ENCODE measurements at places on chromosomes 1 and 21.

- H3K4me1 ChIP-seq = peaks cover 4% of the 10 kb centered on the region
- peaks cover 4% of the 10 kb centered on the region for H3K36me3 ChIP-seq
- no peak overlapping the region for H3K27ac ChIP-seq
- DNase-seq = no peak
Observed at GRCh38 chr1:41955461-41956159, 36.9 kb upstream of the HIVEP3 start.

- no peaks in the 10 kb centered on the region for H3K4me1 ChIP-seq
- no peak overlapping the region for H3K27ac ChIP-seq
- no peak overlapping the region for H3K4me3 ChIP-seq
- no peak for DNase-seq
Observed at GRCh38 chr1:193111641-193112090, 6.5 kb upstream of the GLRX2 start.

DNA sequence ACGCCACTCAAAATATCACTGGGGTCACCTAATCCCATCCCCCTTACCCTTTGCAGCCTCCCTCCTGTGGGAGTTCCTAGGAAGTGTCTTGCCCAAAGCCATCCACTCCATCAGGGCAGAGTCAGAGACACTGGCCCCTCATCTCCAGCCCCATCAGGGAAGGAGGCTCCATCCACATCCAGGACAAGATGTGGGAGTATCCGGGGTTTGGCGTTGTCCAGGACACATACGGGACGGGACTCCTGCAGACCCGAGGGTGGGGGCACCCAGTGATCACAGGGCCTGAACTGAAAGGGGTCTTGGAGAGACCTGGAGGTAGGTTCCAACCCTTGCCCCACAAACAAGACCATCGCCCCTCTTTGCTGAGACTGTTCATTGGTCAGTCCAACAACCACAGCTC is 348.2 kb downstream of the MATN1 start:
- no peak overlapping the region for H3K27ac ChIP-seq
- H3K4me3 ChIP-seq = no peak overlapping the region
- H3K27me3 ChIP-seq = no peaks in the 10 kb centered on the region
- no peak for DNase-seq
- H3K36me3 ChIP-seq = no peaks in the 10 kb centered on the region

GRCh38 chr1:232249861-232250777 is 379.8 kb downstream of the SIPA1L2 start:
- H3K27ac ChIP-seq = no peak overlapping the region
- DNase-seq = no peak
- no peak overlapping the region for H3K4me3 ChIP-seq
- peaks cover 2% of the 10 kb centered on the region for H3K4me1 ChIP-seq
- H3K27me3 ChIP-seq = peaks cover 31% of the 10 kb centered on the region

All from T-helper 2 cell treated with Interferon-gamma antibody and Interleukin-4, amounts not matched to agents 5 μg/mL and 100 μg/mL, for 36 hours (primary cell).